NCI-H345 (cell line): ENCODE measurements at places on chromosomes 1 and 21.

DNA sequence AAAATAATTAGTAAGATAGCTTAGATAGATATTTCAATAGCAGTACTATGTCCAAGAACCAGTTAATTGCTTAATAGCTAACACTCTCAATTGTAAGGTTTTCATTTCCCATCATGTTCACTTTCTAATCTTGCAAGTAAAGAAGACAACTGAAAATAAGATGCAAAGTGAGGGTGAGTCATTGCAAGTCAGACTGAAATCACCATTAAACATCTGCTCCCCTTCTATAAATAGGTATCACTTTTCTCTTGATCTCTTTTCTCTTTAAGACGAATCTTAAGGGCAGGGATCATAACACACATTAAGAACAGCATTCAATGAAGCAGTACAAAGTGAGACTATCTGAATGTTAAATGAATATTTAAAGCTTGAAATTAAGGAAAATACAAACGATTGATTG, 40.4 kb downstream of the UBR4 start:
- DNase-seq: no peak

- no peak for DNase-seq
These were observed 20.7 kb downstream of the PPP1R15B start for GRCh38 chr1:204390751-204391466.

DNA sequence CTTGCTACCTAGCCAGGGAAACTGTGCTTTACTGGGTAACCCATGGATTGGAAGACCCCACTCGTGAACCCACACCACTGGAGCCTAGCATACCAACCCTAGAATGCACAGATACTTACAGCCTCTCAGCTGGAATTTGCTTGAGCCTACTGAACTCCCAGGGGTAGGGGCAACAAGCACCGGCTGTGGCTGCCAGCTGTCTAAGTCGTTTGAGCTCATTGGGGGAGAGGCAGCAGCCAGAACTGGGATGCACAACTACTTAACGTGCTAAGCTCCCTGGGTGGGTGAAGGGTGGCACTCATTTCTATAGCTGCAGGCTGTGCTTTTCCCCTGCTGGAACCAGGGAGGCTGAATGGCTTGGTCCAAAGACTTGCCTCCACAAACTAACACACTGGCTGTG, 212.4 kb downstream of the ZNF648 start:
- no peak for DNase-seq

- peak; percentile 5 for DNase-seq
These were observed 2164.2 kb downstream of the NCAM2 start for GRCh38 chr21:23162198-23162946.

GRCh38 chr1:92944901-92945747, 16.1 kb downstream of the DIPK1A start:
- no peak for DNase-seq

DNA sequence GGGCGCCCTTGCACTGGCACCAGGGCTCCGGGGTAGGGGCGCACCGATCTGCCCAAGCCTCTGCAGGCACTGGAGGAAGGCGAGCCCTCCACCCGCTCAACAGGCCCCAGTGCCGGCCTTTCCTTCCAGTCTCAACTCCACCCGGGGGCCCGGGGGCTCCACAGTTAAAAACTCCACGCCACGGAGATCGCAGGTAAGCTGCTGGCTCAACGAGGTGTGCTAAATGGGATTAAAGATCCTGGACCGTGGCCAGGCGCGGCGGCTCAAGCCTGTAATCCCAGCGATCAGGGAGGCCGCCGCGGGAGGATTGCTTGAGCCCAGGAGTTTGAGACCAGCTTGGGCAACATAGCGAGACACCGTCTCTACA, 536 bp downstream of the HSF2BP start:
- DNase-seq: no peak
